ENCODE measurements at places on chromosomes 11 and 22.

DNA sequence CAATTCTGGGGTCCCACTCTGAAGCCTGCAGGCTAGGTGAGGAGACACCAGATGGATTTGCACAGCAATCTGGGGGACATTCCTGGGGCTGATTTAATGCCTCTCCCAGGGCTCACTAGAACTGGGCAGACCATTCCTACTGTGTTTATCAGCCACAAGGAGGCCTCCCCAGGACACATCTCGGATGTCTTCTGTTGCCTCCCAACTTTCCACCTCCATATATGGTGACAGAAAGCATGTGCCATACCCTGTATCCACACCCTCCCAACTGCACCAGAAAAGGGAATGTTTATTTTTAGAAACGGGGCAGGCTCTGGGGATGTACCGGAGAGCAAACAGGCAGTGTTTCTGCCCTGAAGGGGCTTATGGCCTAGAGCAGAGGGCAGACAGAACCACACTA lies 181.8 kb downstream of the CSNK2A3 start:
- peak; percentile 11 for DNase-seq

- no peak for DNase-seq
These were observed 32.6 kb downstream of the TEAD1 start for GRCh38 chr11:12706545-12707499.

- DNase-seq, result no peak
These were observed 29.6 kb downstream of the C22orf31 start for GRCh38 chr22:29032014-29032475.

DNA sequence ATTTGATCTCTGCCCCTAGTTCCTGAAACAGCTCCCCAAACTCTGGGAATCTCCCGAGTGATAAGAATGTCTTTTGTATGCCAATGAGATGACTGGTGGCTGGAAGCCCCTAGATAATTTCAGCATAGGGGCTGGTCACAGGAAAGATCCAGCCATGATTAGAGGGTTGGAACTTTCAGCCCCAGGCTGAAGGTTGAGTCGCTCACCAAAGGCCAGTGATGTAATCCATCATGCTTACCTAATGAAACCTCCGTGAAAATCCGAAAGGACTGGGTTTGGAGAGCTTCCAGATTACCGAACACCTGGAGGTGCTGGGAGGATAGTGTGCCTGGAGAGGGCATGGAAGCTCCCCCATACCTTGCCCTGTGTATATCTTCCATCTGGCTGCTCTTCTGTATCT lies 26.0 kb downstream of the LRRC32 start:
- no peak for DNase-seq

DNA sequence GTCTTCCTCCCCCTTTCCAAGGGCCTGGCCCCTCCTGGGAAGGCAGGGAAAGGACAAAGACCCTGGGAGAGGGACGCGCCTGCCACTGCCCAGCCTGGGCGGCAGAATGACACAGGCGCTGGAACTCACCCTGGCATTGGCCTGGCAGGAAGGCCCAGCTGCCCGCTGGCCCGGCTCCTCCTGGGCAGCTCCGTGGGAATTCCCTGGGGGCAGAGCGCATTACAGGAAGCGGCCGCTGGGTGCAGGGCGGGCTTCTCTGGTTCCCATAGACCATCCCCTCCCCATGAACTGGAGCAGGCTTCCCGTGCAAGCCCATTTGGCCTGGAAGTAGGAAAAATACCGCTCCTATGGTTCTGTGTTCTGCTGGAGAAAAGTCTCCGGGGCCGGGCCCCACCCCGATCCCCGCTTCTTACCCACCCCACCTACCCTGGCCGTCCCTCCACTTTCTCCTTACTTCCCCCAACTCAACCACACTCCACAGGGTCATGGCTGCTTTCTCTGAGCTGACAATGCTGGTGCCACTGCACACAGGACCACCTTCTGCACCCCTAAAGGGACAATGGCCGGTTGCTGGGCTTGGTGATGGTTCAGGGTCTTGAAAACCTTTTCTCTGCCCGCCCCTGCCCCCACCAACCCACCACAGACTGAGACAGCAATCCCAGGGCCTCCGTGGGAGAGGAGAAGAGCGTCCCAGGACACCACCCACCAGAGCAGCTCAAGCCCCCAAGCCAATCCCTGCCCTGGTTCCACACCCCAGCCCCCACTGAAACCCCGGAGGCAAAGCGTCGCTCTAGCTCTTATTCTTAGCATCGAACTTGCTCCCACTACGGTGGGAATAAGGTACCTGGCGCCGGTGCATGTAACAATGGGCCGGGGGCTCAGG lies 58.9 kb downstream of the LINC01488 start:
- DNase-seq, result no peak

DNA sequence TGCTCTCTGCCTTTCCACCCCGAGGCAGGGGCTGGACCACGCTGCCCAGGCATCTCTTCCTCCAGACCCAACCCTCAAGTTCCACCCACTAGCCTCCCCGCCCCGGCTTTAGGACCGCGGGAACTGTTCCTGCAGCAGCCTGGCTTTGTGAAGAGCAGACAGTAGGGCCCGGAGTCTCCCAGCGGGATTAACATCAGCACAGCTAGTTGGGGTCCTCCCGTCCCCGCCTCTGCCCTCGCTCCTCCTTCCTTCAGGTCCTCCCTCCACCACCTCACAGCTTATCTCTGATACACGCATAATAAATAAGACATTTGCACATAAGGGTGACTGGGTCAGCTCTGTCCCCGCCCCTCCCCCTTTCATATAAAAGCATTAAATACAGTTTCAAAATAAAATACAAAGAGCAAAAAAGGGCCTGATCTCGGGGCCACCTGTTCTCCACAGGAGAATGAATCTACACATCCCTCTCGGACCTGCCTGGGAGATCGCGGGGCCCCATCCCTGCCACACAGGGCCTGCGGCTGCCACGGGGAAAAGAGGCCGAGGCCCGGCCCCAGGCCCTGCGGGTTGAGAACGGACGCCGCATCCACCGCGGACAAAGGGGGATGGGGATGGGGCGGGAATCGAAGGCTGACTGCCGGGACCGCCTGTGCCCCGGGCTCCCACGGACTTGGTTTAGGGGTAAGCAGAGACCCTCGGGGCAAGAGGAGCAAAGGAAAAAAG lies 6.5 kb downstream of the ZFTA start:
- no peak for DNase-seq

Data from HFFc6 (cell line).